ENCODE measurements at places on chromosomes 4 and X. TPM values are rescaled to one million over a fixed set of nuclear protein-coding genes. Genes with fewer than 3 reads are reported as not detected.

PCYT1B gene
- 1.4 TPM for total RNA-seq

PPEF1 gene
- total RNA-seq: 0.08 TPM

ADH1A gene
- not detected for total RNA-seq

LAGE3 gene
- 38.9 TPM for total RNA-seq

CDKL2 gene
- not detected for total RNA-seq

SPATA18 gene
- not detected for total RNA-seq

CFAP99 gene
- not detected for total RNA-seq

FAM53A gene
- 5.8 TPM for total RNA-seq

RTL9 gene
- 0.23 TPM for total RNA-seq

CRMP1 gene
- 1.4 TPM for total RNA-seq

RNF212 gene
- total RNA-seq: not detected

CC2D2A gene
- 18.5 TPM for total RNA-seq

TMEM150C gene
- total RNA-seq: 0.04 TPM

TBC1D25 gene
- 8.8 TPM for total RNA-seq

TRPC5OS gene
- total RNA-seq: not detected

PNMA3 gene
- 0.08 TPM for total RNA-seq

Measured in A375 (cell line).